ENCODE measurements at places on chromosomes 16 and 17. TPM values are rescaled to one million over a fixed set of nuclear protein-coding genes. Genes with fewer than 3 reads are reported as not detected.

MSLN gene
- total RNA-seq, result 3.1 TPM

GGA3 gene
- 29.3 TPM for total RNA-seq

DRC7 gene
- total RNA-seq, result 0.10 TPM

KIF18B gene
- total RNA-seq, result 40.2 TPM

PMP22 gene
- 256 TPM for total RNA-seq

PRAC2 gene
- not detected for total RNA-seq

SMTNL2 gene
- total RNA-seq, result 0.32 TPM

CD300C gene
- total RNA-seq, result 0.08 TPM

ETV4 gene
- 54.0 TPM for total RNA-seq

MT4 gene
- total RNA-seq, result not detected

G6PC1 gene
- total RNA-seq, result not detected

CCL5 gene
- 1.5 TPM for total RNA-seq

MMP2 gene
- 9.2 TPM for total RNA-seq

PDK2 gene
- total RNA-seq, result 16.1 TPM

TBC1D3C gene
- total RNA-seq, result not detected

C17orf50 gene
- total RNA-seq, result 0.33 TPM

RASD1 gene
- total RNA-seq, result 0.63 TPM

CASKIN2 gene
- total RNA-seq, result 8.2 TPM
